ENCODE measurements at places on chromosomes 13 and 19. TPM values are rescaled to one million over a fixed set of nuclear protein-coding genes. Genes with fewer than 3 reads are reported as not detected.

Gene DCT
- total RNA-seq, result 0.32 TPM

Gene GARIN5A
- total RNA-seq, result 0.52 TPM

Gene ZNF793
- total RNA-seq, result 0.96 TPM

Gene SSBP4
- 107 TPM for total RNA-seq

Gene MEX3D
- 46.8 TPM for total RNA-seq

Gene SHD
- total RNA-seq, result not detected

Gene MAST1
- 0.88 TPM for total RNA-seq

Gene RELB
- total RNA-seq, result 34.4 TPM

Gene SOHLH2
- 0.39 TPM for total RNA-seq

Gene QPCTL
- total RNA-seq, result 13.1 TPM

Gene SMAD9
- 3.4 TPM for total RNA-seq

Gene CEACAM8
- total RNA-seq, result not detected

Gene CARD8
- 6.3 TPM for total RNA-seq

Gene SLC7A9
- total RNA-seq, result not detected
